Activated CD4-positive, alpha-beta T cell treated with anti-CD3 and anti-CD28 coated beads, Interleukin-2, amount 10 ng/mL, durations not matched to agents 7 days and 5 days (primary cell): ENCODE measurements at places on chromosomes 13 and 19. TPM values are rescaled to one million over a fixed set of nuclear protein-coding genes. Genes with fewer than 3 reads are reported as not detected.

CCNA1 gene
- total RNA-seq: 0.83 TPM

UGGT2 gene
- total RNA-seq: not detected

ZNF574 gene
- total RNA-seq: 15.8 TPM

POLR1D gene
- 169 TPM for total RNA-seq

PBX4 gene
- 34.4 TPM for total RNA-seq

PSG11 gene
- not detected for total RNA-seq

RPS16 gene
- total RNA-seq: 2,465 TPM

ITPKC gene
- total RNA-seq: 4.8 TPM

DNA sequence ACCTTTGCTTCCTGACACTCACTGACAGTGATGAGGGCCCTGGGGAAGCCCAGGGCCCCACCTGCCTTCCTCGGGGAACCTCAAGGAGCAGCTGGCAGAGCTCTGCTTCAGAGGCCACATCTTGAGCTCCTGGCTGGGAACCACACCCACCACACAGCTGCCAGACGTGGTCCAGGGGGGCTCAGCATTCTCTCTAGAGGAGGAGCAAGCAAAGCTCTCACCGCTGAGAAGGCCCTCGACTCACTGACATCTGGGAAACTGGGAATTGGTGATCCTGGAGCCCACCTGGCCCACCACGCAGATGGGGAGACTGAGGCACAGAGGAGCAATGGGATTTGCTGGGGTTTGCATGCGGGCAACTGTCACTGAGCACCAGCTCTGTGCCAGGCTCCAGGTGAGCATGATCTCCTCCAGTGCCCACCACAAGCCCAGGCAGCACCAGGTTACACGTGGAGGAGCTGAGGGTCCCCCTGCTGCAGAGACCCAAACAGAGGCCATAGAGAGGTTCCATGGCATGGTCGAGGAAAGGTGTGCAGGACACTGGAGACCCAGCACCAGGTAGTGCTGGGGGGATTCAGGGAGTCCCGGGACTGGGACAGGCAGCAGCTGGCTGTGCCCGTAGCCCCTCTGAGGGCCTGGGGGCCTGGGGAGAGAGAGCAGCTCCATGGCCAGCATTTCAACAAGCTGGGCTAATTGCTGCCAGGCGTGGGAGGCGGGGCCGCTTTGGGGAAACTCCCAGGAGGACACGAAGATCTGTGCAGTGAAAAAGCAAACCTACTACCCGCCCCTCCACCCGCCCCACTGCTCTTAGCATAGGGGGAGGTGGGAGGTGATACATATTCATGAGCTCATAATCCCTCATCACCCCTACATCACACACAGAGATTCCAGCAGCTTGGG is 33.4 kb downstream of the PEPD start:
- DNase-seq: no peak

- no peak for DNase-seq
Measured at GRCh38 chr19:54609356-54609791, 15.9 kb downstream of the LILRA1 start.

DNA sequence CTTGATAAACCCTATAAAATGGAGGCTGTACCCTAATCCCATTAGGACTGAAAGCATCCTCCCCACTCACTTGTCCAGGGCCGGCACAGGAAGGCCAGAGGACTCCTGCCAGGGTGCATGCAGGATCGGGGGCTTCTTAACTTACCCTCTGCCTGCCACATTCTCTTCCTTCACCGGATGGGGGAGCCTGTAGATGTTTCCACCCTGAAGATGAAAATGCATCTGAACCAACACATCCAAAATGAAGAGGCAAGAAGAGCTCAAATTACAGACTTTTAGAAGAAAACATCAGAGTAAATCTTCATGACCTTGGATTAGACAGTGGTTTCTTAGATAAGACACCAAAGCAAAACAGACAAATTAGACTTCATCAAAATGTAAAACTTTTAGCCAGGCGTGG is 25.9 kb upstream of the NAPA start:
- DNase-seq: no peak

DNA sequence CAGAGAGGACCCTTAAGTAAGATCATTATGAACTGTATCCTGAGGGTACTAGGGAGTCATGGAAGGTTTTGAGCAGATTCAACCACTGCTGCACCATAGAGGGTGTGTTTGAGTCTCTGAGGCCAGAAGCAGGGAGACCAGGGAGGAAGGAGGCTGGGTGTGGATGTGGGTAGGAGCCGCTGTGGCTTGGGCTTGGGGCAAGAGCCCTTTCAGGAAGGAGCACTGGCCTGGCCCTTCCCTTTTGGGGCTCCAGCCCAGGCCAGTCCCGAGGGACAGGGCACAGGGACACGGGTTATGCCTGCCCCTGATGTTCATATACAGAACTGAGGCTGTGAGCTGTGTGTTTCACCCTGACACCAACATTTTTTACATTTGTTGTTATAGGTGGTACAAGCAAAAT is 7.2 kb downstream of the CIC start:
- DNase-seq: no peak

GRCh38 chr19:32914879-32915660 is 45.5 kb upstream of the SLC7A9 start:
- no peak for DNase-seq

DNA sequence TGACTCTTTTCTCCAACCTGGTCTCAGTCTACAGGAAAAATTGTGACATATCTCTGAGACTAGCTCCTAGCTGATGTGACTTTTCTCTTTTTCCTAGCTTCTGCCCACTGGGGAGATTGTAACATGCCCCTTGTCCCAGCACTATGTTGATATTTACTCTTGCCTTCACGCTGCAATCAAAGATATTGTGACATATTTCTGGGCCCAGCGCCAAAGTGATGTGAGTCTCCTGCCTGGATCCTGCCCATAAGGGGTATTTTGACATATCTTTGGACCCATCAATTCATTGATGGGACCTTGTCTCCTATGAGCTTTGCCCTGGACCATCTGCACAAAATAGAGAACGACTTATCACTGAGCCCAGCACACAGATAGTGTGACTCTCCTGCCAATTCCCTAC is 41.1 kb downstream of the ZNF729 start:
- DNase-seq: no peak

DNA sequence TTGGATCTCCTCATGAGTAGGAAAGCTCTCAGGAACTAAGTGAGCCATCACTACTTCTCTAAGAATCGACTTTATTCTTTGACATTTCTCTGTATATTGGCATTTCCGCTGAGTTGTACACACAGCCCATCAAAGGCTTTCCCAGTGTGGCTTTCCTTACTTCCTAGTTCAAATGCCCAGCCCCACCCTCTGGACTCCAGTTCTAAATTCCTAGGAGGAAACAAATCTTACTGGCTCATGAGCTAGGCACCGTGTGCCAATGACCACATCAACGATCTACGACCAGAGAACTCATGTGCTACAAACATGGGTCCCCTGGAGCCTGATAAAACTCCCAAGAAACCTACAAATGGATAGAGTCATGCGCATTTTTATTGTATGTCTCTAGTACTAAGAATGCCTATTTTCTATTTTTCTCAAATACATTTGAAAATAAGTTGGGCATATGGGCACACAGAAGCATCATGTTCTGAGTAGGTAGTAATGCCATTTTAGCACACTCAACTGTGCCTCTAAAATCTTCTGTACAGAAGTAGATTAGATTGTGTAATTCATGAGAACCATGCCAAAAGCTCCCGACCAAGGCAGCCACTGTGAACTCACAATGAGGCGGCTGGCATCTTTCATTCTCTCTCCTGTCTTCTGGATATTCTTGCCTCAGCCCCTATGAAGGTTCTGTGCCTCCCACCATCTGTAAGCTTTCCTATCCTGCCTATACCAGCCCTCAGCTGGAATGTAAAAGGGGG is 10.5 kb upstream of the RAP2A start:
- DNase-seq: no peak

DNA sequence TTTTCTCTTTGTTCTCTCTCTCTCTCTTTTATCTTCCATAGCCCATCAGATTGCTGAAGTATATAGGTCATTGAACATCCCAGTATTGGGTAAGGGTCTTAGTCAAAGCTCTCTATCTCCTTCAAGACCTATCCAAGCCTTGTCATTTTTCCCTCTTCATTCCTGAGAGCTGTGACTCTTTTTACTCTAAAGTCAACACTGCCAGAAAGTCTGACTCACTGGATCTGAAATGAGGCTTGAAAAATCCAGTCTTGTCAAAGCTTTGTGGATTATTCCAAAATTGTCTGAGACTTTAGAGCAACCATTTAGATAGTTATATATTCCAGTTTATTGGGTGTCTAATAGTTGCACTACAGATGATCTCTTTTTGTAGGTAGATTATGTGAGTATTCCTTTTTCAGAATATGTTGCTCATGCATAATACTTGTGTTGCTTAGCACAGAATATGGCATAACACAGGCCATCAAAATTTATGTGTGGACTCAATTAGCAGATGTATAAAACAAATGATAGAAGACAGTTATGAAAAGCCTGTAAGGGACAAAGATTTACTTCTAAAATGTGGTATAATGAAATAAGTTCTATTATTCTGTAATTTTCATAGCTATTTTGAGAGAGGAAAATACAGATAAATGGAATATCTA is 389.3 kb upstream of the PCDH9 start:
- DNase-seq: no peak
